ENCODE measurements at places on chromosomes 5 and 9.

- no peak for DNase-seq
These were observed 26.3 kb upstream of the TNPO1 start for GRCh38 chr5:72790186-72790585.

- DNase-seq, result no peak
These were observed 63.0 kb downstream of the TSSK1B start for GRCh38 chr5:113371721-113372196.

DNA sequence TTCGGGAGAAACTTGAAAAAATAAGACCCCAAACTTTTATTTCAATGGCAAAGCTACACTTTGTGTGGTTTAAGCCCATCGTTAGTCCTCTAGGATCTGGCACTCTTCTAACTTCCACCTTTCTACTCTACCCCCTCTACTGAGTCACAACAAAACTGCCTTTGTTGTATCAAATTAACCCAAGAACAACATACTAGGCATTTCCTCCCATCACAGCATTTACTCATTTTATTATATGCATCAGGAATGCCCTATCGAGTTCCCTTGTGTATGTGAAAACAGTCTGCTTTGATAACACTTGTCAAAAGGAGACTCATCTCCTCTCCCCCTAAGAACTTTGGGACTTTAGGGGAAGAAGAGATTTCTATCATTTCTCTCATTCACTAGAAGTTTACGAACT is 158.9 kb upstream of the FREM1 start:
- no peak for DNase-seq

DNA sequence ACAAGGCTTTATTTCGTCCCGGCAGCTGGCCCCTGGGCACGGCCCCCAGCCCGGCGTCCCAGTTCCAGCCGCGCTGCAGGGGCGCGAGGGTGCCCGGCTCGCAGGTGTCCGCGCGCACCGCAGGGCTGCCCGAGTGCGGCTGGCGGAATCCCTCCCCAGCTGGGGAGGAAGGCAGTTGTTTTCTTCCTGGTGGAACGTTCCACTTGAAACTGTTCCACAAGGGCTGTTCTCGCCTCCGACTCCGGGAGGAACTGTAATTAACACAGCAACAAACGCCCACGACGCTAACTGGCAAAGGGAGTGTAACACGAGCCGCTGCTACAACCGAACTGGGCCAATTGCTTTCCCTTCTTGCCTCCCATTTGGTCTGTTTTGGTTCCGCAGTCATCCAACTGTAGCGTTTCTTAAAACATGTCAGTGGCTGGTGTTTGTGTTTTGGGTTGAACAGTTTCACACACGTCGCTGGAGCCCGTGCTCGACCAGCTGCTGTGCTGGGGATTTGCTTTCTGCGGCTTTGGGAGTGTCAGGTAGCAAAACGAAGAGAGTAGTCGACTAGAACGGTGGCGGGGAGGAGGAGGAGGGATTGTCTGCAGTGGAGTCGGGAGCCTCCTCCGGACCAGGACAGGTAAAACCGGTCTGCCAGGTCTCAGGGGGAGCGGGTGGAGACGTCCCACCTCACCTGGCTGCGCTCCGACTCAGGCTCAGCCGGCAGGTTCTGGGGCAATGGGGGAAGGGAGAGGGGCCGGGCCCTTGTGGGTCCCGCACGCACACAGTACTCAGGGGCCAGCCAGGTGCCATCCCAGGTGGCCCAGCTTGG is 131.6 kb upstream of the NIPBL start:
- DNase-seq, result peak; percentile 73

GRCh38 chr5:37197340-37198050 is 51.7 kb downstream of the CPLANE1 start:
- no peak for DNase-seq

- DNase-seq, result peak; percentile 29
These were observed 125.6 kb downstream of the NXNL2 start for GRCh38 chr9:88660611-88661010.

Data from kidney glomerular epithelial cell (primary cell).